ENCODE measurements at places on chromosomes 3 and 15.
A peak's percentile ranks its signal among the peaks of the same experiment; 100 is the strongest.

DNA sequence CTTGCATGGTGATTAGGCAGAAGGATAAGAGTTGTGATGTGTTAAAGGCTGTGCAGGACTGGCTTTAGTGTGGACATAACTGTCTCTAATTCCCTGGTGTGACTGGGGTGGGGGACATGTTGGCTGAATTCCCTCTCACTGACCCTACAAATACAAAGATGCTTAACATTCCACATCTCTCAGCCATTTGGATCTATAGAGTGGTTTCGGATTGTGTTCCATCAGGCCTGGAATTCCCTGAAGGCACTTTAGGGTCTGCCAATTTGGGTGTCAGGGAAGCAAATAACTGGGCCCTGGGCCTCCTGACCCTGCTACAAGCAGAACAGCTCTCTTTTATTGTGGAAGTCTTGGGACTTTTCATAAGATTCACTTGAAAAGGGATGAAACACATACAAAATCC is 56.2 kb downstream of the ARHGEF26 start:
- DNase-seq: no peak

DNA sequence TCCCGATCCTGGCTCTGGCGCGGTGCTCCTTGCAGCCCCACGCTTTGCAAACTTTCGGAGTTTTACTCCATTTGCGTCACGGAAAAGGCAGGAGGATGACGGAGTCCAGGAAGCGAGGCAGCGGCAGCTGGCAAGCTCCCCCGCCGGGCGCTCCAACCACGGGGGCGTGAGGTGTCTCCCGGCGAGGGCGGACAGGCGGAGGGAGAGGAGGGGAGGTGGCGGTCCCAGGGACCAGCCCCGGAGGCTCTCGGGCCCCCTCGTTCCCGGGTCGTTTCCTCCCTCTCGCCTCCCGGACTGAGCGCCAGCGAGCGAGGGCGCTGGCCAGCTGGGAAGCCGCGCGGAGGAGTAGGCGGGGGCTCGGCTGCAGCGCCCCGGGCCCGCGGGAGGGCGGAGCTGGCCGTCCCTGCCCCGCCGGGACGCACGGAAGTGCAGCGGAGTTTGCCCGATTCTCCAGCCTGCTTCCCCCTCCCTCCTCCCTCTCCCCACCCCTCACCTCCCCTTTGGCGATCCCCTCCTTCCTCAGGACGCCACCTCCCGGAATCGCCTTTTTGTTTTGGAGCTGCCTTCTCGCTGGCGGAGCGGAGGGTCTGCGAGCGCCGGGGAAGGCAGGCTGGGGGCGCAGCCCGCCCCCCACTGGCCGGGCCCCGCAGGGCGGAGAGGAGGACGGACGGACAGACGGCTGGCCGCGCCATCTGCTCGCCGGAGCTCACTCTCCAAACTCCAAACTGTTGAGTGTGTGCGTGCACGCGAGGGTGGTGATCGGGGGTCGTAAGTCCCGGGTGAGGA is at the start of gene SNX33:
Gene SNX33 (plus strand): TSS at position 543 of the 786 bp plus-strand sequence. CDS start 1,191 bp downstream, outside the sequence.
- no peak for DNase-seq

- no peak for DNase-seq
These were observed 37.2 kb upstream of the MASP1 start for GRCh38 chr3:187328691-187329090.

DNA sequence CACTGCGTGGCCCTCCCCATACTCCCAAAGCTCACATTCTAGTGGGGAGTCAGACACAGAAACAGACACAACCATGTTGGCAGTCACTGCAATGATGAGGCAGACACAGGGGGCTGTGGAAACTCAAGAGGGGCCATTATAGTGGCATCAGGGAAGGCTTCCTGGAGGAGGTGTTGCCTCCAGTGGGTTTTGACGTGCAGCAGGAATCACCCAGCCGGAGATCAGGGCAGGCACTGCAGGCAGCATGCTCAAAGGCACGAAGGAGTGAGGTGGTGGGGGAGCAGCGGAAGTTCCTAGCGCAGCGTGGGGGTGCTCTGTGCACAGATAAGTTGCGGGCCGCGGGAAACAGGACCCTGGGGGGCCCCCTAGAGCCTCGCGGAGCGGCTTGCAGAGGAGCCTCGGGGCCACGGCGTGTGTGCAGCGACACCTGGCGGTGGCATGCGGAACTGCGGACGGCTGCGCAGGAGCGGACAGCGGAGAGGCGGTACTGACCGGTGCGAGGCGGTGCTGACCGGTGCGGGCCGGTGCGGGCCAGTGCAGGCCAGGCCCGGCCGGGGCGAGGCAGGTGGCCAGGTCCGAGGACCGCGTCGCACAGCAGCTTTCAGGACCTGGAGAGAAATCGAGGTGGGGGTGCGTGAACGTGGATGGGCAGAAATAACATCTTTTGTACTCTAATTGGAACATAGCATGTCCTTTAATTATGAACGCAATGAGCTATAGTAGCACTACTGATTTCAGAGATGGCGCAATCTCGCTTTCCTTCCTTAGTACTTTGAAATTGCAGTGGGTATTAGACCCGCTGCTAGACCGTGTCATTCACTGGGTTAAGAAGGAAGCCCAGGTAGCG is 101.5 kb downstream of the FBLN2 start:
- peak; percentile 74 for DNase-seq

GRCh38 chr3:194494951-194495374 is 8.2 kb upstream of the ATP13A3 start:
- no peak for DNase-seq

DNA sequence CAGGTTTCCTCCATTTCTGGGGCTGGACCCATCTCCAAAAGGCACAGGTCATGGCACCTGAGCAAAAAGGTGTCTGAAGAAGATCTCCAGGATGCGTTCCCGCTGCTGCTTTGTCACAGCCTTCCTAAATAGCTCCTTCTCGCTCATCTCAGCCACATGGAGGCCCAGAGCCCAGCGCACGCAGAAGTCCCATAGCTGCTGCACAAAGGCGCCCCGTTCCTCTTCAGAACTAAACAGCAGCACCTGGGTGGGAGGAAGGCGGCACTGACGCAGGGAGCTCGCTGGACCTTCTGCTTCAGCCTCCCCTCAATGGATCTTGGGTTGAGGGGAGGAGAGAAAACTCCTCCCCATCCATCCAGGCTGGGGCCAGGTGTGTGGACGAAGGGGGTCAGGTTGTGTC is 8.4 kb downstream of the DUOX2 start:
- no peak for DNase-seq

GRCh38 chr3:71389191-71389590 is 194.3 kb downstream of the FOXP1 start:
- no peak for DNase-seq

- DNase-seq: no peak
These were observed 25.9 kb downstream of the ACP3 start for GRCh38 chr3:132343018-132343612.

DNA sequence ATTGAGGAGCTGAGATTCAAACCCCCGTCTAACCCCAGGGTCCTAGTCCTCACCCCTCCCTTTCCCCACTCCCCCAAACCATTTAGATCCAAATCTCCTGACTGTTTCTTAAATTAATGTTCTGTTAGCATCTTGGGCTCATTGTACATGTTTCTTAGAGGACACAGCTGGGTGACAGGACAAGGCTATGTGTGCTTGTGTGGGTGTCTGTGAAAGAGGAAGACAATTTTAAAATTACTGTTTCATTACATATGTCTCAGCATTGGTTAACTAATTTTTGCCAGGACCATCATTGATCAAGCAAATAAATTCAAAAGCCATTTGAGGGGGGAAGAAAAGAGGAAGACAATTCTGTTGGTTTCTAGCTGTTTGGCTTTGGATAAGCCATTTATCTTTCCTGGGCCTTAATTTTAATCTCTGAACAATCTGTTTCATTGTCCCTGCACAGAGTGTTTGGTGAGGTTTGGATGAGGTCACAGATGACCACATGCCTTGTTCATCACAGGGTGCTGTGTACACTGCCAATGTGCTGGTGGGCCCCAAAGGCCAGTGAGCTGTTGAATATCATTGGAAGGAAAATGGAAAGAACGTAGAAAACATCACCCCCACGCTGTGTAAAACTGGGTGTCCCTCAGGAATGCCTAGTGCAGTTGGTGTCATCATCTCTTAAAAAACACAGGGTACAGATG is 51.9 kb downstream of the RPLP1 start:
- DNase-seq: no peak

DNA sequence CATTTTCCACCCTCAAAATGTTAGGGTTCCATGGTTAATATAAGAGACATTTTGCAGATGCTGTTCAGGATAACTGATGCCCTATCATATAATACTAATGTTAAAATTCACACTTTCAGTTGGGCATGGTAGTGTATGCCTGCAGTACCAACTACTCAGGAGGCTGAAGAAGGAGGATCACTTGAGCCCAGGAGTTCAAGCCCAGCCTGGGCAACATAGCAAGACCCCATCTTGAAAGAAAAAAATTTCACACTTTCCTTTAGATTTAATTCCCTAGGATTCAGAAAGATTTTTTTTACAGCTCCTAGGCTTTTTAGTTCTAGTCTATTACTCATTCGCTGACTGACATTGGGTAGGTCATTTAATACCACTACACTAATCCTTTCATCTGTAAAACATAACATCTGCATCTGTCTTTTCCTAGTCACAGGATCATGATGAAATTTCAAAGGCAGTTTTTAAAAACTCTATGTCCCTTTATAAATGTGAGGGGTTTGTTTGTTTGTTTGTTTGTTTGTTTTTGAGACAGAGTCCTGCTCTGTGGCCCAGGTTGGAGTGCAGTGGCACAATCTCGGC is 103.7 kb downstream of the MYO5A start:
- DNase-seq: no peak

- no peak for DNase-seq
These were observed 2.3 kb downstream of the GORASP1 start for GRCh38 chr3:39104961-39105686.

DNA sequence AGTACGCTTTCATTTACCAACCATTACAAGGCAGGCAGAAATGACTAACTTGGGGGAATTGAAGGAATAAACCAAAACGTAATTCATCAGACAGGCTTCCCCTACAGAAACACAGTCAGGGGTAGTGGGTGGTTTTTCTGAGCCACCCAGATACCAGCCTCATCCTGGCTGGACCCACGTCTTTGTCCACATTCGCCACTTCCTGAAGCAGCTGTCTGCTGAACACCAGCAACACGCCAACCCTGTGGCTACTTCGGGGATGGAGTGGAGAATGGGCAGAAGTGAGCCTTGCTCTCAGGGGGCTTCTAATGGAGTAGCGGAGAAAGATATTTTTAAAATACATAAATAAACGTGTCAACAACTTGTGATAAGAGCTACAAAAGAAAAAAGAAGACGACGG is 40.1 kb downstream of the SYNM start:
- DNase-seq: no peak

- no peak for DNase-seq
These were observed 58.4 kb upstream of the MINAR1 start for GRCh38 chr15:79373728-79374127.
